ENCODE measurements at places on chromosomes 12 and 14.

- no peak for DNase-seq
Measured at GRCh38 chr14:21537090-21537424, 10.9 kb upstream of the SALL2 start.

GRCh38 chr14:73007835-73008234 is 19.1 kb downstream of the ZFYVE1 start:
- no peak for DNase-seq

GRCh38 chr14:34711796-34712712 is 2.3 kb downstream of the CFL2 start:
- DNase-seq = no peak

- no peak for DNase-seq
Measured at GRCh38 chr12:23671881-23672280, 277.6 kb downstream of the SOX5 start.

GRCh38 chr12:43292699-43293098 is 259.3 kb downstream of the ADAMTS20 start:
- no peak for DNase-seq

GRCh38 chr14:70871863-70872677 is 35.2 kb upstream of the PCNX1 start:
- DNase-seq = no peak
